ENCODE measurements at places on chromosomes 7 and 10. TPM values are rescaled to one million over a fixed set of nuclear protein-coding genes. Genes with fewer than 3 reads are reported as not detected.
A peak's percentile ranks its signal among the peaks of the same experiment; 100 is the strongest.

DNA sequence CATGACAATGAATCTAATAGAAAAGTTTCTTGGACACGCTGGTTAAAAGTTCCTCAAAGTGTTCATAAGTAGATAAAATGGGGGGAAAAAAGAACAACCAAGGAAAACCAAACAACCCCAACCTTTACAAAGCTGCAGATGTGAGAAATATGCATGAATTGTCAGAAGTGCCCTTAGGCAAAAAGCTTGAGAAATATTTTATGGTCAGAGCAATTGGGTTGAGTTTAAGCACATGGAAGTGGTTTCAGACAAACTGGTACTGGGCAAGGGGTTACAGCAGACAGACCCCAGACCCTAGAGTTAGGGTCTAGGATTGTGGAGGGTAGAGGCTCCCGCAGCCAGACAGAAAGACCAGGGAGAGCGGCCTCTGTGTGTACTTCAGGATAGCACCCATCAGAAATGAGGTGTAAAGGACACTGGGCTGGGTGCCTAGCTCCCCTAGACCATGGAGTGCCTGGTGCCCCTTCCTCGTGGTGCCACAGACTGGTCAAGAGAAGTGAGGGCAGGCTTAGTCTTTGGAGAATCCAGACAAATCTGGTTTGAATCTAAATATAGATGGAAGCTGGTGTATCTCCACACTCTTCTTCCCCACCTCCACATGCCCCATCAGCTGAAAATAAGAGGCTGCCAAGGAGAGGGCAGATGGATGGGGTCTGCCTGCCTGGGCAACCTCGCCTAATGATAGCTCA lies 37.3 kb downstream of the PNLIPRP2 start:
- no peak for DNase-seq

DNA sequence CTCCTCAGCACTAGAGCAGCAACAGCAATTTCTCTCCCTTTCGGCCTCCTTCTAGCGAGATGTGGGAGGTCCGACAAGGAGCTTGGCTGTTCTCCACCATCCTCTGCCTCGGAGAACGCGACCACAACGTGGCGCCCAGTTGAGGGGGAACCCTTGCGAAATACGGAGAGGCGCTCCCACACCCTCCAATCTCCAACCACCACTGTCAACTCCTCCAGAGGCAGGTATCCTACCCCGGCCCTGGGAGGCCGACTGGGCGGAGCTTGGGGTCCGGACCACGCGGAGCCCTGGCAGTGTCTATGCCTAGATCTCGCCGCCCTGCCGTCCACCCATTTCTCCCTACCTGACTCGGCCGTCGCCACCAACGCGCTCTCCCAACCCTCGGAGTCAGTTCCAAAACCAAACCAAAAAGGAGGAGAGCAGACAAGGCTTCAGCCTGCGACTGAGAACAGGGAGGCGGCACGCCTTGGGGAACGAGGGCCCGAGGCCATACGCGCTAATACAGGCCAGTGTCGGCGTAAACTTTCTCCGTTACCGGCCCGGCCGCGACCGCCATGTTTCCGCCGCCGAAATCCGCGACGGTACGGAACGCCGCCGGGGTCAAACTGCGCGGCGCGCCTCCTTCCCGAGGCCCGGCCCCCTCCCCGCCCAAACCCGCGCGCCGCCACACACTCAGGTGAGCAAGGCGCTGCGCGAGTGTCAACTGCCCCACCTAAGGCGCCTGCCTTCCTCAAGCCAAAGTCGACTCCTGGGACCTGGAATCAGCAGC lies at the start of gene TMEM168:
TMEM168 (minus strand) TSS at position 577 of the 769 bp plus-strand sequence. CDS start 5,568 bp downstream, outside the sequence.
- DNase-seq: peak; percentile 52

- DNase-seq: no peak
Observed at GRCh38 chr7:25770670-25771069, 381.3 kb upstream of the NFE2L3 start.

DNA sequence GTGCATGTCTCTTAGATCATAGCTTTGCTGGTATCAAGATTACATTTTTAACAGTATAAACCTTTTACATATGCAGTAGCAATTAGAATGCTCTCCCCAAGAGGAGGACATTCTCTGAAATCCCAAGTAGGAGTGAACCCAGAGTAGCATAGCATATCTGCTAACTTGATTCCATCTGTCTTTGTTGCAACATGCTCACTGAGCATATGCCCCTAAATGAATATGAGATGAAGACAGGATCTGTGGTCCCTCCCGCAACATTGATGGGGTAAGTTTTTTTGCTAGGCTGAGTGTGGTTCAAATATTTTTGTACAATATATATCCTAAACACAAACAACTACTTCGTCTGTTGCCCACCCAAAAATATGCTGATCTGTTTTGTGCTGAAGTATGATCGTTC lies 534.2 kb upstream of the C7orf33 start:
- DNase-seq: no peak

- DNase-seq: peak; percentile 65
Observed at GRCh38 chr10:117442944-117443685, 67.9 kb upstream of the PDZD8 start.

GRCh38 chr7:159036916-159037605 lies 107.6 kb downstream of the VIPR2 start:
- no peak for DNase-seq

GRCh38 chr7:48703466-48703865 lies 220.9 kb upstream of the CDC14C start:
- no peak for DNase-seq

DNA sequence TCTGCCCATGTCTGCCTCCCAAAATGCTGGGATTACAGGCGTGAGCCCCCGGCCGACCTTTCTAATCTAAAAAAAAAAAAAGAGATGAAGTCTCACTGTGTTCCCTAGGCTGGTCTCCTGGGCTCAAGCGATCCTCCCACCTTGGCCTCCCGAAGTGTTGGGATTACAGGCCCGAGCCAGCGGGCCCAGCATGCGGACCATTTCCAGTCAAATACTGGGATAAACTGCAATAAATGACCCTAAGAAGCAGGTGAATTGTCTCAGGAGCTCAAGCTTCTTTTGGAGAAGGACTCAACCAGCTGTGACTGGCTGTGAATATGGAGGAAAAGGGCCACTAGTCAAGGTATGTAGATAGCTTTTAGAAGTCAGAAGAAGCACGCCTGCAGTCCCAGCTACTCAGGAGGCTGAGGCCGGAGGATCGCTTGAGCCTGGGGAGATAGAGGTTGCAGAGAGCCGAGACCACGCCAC lies 550 bp upstream of the CREM start:
- DNase-seq: no peak

DNA sequence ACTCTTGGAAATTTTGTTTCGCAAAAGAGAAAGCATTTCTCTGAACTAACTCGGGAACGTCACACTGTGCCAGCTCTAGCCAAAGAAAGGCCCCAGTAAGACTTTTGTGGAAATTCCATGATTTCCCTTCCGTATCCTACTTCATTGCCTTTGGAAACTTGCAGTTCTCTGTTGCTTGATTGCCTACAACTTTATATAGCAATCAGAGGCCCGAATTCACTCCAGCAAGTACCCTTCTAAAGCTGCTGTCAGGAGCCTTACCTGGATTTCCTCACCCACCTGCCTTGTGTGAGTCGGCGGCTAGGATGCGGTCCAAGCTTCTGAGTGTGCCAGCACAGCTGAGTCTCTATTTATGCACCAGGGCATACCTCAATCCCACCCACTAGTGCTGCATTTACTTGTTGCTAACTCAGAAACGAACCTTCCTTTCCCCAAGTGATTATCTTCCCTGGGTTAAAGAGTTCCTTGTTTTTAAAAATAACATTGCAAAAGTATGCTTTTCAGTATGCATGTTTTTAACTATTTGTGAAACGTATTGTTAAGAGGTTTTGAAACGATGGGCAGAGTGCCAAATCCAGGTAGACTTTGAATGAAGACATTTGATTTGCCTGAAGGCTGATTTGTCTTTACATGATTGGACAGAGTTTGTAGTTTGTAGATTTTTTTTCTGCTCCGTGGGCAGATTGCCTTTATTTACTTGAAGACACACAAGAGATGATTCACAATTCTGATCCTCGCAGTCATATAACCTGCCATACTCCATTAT lies at the start of gene AGR2:
AGR2 (minus strand) TSS at position 326 of the 766 bp plus-strand sequence. CDS start 3,203 bp downstream, outside the sequence.
- peak; percentile 69 for DNase-seq

- no peak for DNase-seq
Observed at GRCh38 chr7:35593899-35594298, 101.0 kb downstream of the HERPUD2 start.

DNA sequence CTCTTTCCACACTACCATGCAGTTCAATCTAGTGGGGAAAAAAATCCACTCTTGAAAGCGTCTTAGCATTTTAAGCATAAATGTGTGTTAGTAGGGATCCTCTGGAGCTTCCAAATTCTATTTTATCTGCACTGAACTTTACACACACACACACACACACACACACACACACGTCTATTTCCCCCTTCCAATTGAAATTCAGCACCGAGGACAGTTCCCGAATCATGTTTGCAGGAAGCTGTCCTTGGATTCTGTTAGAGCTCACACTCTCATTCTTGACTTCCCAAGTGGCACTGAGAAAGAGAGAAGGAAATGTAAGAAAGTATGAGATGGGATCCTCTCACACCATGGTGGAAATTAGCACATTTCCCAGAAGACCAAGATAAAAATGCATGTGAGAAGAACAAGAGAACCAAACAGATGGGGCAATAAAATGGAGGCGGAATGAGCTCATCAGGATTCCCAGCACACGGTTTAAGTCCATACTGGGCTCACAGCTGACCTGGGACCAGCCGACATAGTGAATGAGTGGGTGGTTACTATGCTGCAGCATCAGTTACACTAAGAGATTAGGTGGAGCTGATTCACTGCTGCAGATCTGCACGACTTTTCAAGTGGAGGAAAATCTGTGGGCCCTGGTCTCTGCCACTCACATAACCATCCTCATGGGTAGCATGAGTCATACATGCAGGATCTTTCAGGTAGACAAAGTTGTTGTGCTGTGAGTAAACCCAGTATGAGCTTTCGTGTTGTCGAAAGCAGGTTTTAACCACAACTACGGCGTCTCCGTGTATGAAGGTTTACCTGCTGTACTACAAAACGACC lies 3.3 kb upstream of the NPTX2 start:
- DNase-seq: peak; percentile 26

DNA sequence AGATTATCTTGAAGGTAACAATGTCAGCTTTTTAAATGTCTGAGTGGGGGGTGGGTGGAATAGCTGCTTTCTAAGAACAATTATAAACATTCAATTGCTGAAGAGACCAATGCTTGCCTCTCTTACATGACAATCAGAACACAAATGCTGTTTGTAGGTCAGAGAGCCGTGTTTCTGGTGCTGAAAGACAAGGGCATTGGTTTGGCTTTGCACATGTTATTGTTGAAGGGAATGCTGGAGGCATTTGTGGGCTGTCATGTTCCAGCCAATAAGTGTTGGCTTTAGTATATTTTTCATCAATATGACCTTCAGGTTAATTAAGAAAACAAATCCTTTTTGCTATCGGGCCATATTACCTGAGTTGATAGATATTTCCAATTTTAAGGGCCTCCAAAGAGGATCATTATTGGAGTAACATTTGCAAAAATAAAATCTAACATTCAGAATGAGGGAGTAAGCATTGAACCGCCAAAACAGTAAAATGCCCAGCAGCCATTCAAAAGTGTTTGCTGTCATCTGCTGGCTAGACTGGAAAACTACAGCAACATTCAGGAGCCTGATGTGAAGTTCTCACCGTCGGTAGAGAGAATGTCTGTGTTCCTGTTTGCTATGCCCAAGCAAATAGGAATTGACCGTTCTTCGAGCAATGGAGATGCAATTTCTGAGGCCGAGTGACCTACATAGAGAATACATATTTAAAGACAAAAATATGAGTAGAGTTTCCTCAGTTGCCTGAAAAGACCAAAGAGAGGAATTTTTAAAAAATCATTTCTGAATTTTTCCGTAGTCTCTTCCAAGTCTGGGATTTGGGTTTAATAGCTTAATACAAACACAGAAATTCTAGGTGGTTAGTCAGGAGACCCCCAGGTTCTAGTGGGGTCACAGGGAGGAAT lies 118.9 kb downstream of the APBB1IP start:
- DNase-seq: peak; percentile 46

GRCh38 chr10:20381761-20382160 lies 515.4 kb downstream of the NEBL start:
- no peak for DNase-seq

GRCh38 chr7:155354371-155355048 lies 56.8 kb downstream of the INSIG1 start:
- no peak for DNase-seq

GRCh38 chr10:64477791-64478190 lies 956.6 kb downstream of the REEP3 start:
- no peak for DNase-seq

- DNase-seq: peak; percentile 42
Observed at GRCh38 chr10:5292196-5292735, 72.5 kb upstream of the UCN3 start.

GRCh38 chr10:35462491-35462934 lies 126.2 kb downstream of the CCNY start:
- no peak for DNase-seq

DNA sequence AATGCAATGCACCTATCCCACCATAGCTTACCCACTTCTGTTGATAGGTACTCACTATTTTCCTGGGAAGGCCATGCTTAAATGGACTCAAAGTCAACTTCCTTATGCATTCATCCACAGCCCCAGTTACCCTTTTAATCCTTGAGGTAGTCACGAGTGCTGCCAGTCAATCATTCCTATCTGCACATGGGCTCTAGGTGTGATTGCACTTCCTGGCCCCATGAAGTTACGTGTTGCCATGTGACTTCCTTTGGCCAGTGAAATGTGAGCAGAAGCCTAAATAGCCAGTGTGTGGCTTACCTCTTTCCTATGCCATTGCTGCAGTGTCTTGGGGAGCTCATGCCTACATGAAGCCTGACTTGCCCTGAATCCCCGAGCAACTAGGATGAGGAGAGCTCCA lies 23.5 kb upstream of the EIF5AL1 start:
- no peak for DNase-seq

DNA sequence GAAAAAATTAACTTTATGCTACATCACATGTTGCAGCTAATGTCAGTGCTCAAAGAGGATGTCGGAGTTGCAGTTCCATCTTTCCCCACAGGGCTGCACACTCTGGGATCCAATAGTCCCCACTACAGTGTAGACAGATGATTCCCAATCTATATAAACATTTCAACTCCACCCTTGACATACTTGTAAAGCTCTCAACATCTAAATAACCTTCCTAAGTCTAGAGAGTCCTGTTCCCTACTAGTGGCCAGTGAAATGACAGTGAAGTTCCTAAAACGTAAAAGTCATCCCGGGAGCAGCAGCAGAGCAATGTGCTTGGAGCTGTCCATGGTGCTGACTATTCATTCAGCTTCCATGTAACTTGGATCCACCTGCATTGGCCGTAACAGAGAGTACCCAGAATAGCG lies 145.1 kb downstream of the GRM8 start:
- DNase-seq: peak; percentile 52

GRCh38 chr10:128563387-128563786 lies 437.2 kb upstream of the MKI67 start:
- no peak for DNase-seq

The CFAP43 gene
- 0.22 TPM for total RNA-seq

The PANK1 gene
- 11.2 TPM for total RNA-seq

The MDFIC gene
- total RNA-seq: 15.5 TPM

The GJD4 gene
- total RNA-seq: not detected

The NCF1 gene
- not detected for total RNA-seq

The C10orf90 gene
- 0.99 TPM for total RNA-seq

The TEX36 gene
- total RNA-seq: not detected

The ADCY1 gene
- total RNA-seq: 2.3 TPM

The NPTX2 gene
- total RNA-seq: 2.0 TPM

The TMEM120A gene
- 11.5 TPM for total RNA-seq

The TRDMT1 gene
- 5.2 TPM for total RNA-seq
